ENCODE measurements at places on chromosomes 5 and 9.

GRCh38 chr9:31697956-31698355 lies 686.5 kb upstream of the ACO1 start:
- DNase-seq = no peak

GRCh38 chr9:118091711-118092500 lies 387.7 kb downstream of the TLR4 start:
- DNase-seq = no peak

GRCh38 chr5:111070272-111071134 lies 1.0 kb upstream of the TSLP start:
- no peak for DNase-seq

DNA sequence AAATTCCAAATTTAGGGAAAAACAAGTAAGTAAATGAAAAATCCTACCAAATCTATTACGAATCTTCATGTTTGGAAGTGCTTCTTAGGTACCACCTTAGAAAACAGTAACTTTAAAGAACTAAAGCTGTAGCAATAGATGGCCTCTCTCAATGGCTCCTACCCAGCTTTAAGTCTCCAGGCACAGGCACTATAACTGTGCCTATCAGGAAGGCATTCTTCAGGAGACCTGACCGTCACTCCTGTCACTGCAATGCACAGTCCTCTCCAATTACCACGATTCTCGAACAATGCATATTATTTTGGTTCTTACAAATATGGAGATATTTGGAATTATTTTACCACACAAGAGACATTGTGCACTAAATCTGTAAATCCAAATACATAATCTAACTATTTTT lies 12.9 kb downstream of the NFIB start:
- DNase-seq = no peak

DNA sequence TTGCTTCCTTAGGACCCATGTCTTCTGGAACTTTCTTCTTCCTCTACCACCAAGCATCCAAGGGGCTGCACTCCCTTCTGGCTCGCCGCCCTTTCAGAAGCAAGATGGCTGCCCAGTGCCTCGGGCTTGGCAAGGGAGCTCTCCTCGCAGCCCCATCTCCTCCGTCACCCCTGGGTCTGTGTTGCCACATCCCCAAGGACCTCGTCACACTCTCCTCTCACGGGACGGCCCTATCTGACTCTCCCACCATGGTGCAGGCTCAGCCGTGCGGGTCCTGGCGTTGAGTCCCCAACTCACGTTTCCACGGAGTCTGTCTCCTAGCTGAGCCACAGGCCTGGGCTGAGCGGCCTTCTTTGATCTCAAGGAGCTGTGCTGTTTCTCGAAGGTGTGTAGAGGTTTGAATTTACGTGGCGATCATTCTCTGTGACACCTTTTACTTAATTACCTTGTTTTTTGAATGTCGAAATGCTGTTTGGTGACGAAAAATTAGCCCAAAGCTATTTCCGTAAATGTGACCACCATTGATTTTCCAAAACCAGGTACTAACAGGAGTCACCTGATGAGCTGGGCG lies 15.0 kb upstream of the SCGB3A1 start:
- no peak for DNase-seq

DNA sequence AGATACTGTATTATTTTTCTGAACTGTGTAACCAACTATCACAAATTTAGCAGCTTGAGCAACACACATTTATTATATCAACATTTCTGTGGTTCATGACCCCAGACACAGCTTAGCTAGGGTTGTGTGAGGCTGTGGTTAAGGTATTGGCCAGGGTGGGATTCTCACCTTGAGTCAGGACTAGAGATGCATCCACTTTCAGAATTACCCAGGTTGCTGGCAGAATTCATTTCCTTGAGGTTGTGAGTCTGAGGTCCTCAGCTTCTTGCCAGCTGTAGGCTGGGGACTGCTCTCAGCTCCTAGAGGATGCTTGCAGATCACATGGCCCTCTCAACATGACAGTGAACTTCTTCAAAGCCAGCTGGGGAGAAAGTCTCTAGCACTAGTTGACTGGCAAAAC lies 122.5 kb upstream of the RASGRF2 start:
- peak; percentile 6 for DNase-seq

GRCh38 chr5:115309751-115310370 lies 13.4 kb upstream of the CCDC112 start:
- peak; percentile 49 for DNase-seq

- DNase-seq = no peak
Observed at GRCh38 chr5:53733853-53734252, 173.4 kb downstream of the NDUFS4 start.

DNA sequence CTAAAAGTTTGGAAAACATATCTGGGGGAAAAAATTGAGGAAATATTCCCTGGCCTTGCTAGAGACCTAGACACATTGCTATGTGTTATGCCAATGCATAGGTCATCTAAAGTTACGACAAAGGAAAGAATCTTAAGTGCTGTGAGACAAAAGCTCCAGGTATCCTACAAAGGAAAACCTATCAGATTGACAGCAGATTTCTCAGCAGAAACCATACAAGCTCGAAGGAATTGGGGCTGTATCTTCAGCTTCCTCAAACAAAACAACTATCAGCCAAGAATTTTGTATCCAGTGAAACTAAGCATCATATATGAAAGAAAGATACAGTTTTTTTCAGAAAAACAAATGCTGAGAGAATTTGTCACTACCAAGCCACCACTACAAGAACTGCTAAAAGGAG lies 234.4 kb downstream of the CDH18 start:
- no peak for DNase-seq

- no peak for DNase-seq
Observed at GRCh38 chr5:306011-306805, 15.3 kb upstream of the AHRR start.

GRCh38 chr5:89878140-89879132 lies 531.1 kb downstream of the CETN3 start:
- DNase-seq = no peak

DNA sequence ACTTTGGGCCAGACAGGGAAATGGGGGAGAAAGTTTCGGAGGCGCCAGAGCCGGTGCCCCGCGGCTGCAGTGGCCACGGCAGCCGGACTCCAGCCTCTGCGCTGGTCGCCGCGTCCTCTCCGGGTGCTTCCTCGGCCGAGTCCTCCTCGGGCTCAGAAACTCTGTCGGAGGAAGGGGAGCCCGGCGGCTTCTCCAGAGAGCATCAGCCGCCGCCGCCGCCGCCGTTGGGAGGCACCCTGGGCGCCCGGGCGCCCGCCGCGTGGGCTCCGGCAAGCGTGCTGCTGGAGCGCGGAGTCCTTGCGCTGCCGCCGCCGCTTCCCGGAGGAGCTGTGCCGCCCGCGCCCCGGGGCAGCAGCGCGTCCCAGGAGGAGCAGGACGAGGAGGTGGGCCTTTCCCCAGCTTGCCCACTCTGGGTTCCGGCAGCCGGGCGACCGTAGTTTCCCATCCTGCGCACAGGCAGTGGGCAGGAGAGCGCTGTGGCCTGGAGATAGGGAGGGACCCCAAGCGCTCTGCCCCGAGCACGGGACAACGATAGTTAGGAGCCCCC lies 516 bp downstream of the MAST4 start:
- no peak for DNase-seq

DNA sequence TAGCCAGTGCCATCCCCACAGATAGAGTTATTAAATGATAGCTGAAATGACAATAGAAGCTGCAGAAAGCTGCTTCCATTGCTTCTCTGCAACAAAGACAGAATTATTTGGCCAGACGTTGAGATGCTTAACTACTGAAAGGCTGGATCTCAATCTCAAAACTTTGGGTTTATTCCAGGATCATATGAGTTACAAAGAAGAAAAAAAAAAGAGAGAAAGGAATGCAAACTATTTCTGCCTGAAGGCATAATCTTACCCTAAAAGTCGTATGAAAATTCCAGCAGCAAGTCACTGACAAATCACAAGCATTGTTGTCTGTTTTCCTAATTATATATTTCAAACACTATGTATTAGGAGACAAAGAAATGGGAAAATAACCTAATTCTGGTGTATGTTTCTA lies 12.8 kb upstream of the TYRP1 start:
- DNase-seq = no peak

DNA sequence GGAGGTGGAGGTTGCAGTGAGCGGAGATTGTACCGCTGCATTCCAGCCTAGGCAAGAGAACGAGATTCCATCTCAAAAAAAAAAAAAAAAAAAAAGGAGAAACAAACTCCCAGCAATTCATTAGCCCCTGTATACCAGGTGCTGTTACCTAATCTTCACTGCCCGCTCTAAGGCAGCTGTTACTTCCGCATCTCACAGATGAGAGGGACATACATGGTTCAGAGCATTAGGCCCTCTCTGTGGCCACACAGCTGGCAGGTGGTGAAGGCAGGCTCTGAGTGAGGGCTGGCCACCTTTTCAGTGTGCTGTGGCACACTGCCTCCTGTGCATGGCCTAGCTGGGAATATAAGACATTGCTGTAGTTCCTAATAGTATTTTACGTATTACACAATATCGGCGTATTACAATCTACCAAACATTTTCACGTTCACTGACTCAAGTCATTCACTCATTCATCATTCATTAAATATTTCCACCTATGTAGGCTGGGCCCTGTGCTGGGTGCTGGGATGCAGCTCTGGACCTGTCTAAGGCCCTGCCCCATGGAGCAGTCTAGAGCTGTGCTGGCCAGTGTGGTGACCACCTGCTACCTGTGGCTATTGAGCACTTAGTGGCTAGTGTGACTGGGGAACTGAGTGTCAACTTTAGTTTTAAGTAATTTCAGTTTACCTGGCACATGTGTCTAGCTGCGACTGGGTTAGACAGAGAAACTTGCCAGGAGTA lies 35.8 kb downstream of the RGS3 start:
- DNase-seq = no peak

- no peak for DNase-seq
Observed at GRCh38 chr9:69502671-69503301, 169.4 kb downstream of the APBA1 start.

- DNase-seq = no peak
Observed at GRCh38 chr9:134559013-134559412, 82.6 kb upstream of the COL5A1 start.
